A549 treated with DMSO at 1 μM for 4 hours (cell line): ENCODE measurements at places on chromosomes 3 and 15. TPM values are rescaled to one million over a fixed set of nuclear protein-coding genes. Genes with fewer than 3 reads are reported as not detected.

Gene LDHAL6B
- total RNA-seq, result not detected in 5 replicates

Gene CLDN11
- total RNA-seq, result 0.07 to 0.24 TPM (median 0.13 TPM) in 4 of 5 replicates, not detected in the other

Gene PATL2
- total RNA-seq, result 0.17 to 0.33 TPM (median 0.24 TPM) in 4 of 5 replicates, not detected in the other

Gene IQCF5
- total RNA-seq, result not detected in 5 replicates

Gene CLRN1
- not detected in 5 replicates for total RNA-seq

Gene PLSCR2
- total RNA-seq, result 0.21 TPM in 1 of 5 replicates, not detected in the others

Gene ZBED2
- 0.18 to 0.45 TPM (median 0.39 TPM) in 5 replicates for total RNA-seq

Gene HDC
- 0.06 to 0.14 TPM (median 0.14 TPM) in 3 of 5 replicates, not detected in the others for total RNA-seq

Gene PLSCR4
- 3.0 to 5.5 TPM (median 4.4 TPM) in 5 replicates for total RNA-seq

Gene GPR87
- total RNA-seq, result 1.1 to 1.5 TPM (median 1.3 TPM) in 5 replicates

Gene GABRA5
- 82.0 to 116 TPM (median 111 TPM) in 5 replicates for total RNA-seq

Gene CEMIP
- 1.8 to 3.1 TPM (median 2.2 TPM) in 5 replicates for total RNA-seq

Gene ZIC1
- 0.01 to 0.19 TPM (median 0.09 TPM) in 4 of 5 replicates, not detected in the other for total RNA-seq

Gene GABRR3
- not detected in 5 replicates for total RNA-seq

Gene PLAAT1
- total RNA-seq, result 0.23 TPM in 1 of 5 replicates, not detected in the others

Gene RHOV
- 4.9 to 6.1 TPM (median 5.3 TPM) in 5 replicates for total RNA-seq

Gene FRMD5
- 3.9 to 5.6 TPM (median 4.2 TPM) in 5 replicates for total RNA-seq

Gene GADL1
- not detected in 5 replicates for total RNA-seq

Gene FOXB1
- total RNA-seq, result not detected in 5 replicates

Gene C3orf22
- not detected in 5 replicates for total RNA-seq

Gene GPR62
- total RNA-seq, result 0.06 TPM in 1 of 5 replicates, not detected in the others

Gene MB21D2
- 5.5 to 6.7 TPM (median 5.7 TPM) in 5 replicates for total RNA-seq

Gene LRRC31
- total RNA-seq, result 0.05 TPM in 1 of 5 replicates, not detected in the others
